ENCODE measurements at places on chromosomes 1 and 21.

GRCh38 chr1:64041371-64042131 is 161.9 kb upstream of the UBE2U start:
- DNase-seq = no peak

- DNase-seq = peak; percentile 59
Measured at GRCh38 chr1:200139661-200140250, 112.2 kb downstream of the NR5A2 start.

- DNase-seq = no peak
Measured at GRCh38 chr1:73803380-73803779, 394.6 kb downstream of the LRRIQ3 start.

DNA sequence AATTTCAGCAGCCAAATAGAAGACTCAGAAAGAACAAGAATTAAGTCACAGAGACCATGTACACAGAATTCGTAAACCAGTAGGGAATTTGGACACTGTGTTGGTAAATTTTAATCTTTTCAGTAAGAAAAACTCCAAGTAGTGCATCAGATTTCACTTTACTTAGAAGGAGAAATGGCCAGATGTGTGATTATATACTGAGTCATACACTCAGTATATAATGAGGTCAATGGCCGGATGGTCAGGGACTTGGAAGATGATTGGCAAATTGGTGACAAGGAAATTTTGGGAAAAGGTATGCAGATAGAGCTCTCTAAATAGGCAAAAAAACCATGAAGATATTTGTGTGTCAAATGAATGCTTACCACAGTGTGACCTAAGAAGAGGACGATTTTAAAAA is 399.8 kb upstream of the LRRC7 start:
- DNase-seq = no peak

GRCh38 chr1:108502624-108503023 is 52.5 kb downstream of the NBPF6 start:
- no peak for DNase-seq

- DNase-seq = no peak
Measured at GRCh38 chr1:199301472-199302217, 662.8 kb downstream of the PTPRC start.

DNA sequence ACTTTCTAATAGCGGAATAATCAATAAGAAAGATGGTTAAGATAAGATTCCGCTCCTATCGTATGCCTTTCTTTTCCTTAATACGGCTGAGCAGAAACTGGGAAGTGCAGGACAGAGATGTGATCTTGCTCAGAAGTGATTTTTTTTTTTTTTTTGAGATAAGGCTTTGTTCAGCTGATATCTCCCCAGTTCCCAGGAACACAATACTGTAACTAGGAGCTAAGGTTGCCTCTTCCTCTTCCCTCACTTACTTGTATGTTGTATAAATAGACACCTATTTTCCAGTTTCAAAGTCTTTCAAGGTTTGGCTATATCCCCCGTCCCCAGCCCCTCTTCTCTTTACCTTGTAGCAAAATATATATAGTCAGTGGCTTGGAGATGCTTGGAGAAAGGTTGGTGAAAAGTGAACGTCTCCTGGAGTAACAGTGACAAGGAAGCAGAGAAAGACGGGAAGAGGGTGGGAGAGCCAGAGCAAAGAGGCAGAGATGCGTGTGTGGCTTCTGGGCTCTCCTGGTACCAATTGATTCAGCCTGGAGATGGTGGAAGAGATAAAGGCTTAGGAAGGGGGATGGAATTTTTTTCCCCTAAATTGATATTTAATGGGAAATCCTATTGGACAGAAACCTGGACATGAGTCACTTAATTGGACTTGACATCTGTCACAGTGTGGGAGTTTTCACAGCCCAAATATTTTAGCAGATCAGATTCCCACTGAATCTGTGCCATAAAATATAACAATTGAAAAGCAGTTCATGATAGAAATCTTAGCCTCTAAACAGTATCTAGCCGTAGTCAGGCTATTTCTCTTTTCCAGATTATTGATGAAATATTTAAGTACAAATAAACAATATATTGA is at the start of gene NHLH2:
Gene NHLH2, minus strand, starts transcription at position 522 of the 856 bp plus-strand sequence. CDS start 2,754 bp downstream, outside the sequence.
- no peak for DNase-seq

DNA sequence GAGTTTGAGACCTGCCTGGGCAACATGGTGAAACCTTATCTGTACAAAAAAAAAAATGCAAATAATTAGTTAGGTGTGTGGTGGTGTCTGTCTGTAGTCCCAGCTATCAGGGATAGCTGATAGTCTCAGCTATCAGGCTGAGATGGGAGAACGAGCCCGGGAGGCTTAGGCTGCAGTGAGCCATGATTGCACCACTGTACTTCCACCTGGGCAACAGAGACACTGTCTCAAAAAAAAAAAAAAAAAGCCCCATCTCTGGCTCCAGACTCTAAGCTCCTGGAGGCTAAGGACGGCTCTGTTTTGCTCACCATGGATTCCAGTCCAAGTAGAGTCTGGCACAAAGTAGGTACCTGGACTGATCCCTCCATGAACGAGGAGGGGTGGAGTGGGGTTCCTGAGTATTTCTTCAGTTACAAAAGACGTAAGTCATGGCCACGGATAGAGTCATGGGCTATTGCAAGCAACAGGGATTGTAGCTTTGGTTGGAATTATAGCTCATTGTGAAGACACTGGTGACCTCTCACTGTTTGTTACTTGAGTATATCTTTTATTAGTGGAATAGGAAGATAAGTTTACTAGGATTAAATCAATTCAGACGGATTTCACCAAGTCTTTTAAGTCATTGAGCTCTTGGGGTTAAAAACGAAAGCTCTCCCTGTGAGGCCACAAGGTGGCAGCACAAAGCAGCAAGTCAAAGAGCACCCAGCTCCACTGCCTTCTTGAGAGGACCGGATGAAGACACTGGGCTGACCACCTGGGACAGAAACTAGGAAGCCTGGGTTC is 35.6 kb upstream of the TMEM61 start:
- peak; percentile 37 for DNase-seq

DNA sequence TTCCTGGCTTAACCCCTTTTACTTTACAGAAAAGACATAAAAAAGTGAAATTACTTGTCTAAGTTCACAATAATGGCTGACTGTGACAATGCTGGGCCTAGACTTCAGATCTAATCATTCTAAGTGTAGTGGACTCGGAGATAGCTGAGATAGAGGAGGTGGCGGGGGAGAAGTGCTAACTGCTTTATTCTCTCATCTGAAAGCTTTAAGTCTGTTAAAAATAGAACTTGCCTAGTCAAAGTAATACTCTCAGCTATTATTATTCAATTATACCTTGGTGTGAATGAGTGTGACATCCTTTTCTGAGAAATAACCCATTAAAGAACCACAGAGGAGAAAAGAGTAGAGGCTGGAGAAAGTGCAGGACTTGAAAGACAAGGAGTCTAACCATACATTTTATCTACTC is 96.1 kb upstream of the OLIG2 start:
- no peak for DNase-seq

DNA sequence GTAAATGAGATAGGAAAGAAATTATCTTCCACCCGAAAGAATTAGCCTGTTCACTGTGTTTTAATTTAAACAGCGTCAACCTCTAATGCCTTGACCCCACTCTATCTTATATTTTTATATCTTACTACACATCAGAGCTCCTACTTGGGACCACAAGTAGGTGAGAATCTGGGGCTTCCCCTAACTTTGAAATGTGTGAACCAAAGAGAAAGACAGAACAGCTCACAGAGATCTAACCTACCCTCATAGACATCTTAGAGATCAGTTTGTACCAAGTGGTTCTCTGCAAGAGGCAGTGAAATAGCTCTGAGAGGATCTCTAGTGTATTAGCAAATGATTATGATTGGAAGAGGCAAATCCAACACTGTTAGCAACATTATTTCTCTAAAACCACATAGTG is 31.0 kb upstream of the IFI16 start:
- no peak for DNase-seq

GRCh38 chr1:174433451-174433850 is 14.3 kb upstream of the GPR52 start:
- no peak for DNase-seq

DNA sequence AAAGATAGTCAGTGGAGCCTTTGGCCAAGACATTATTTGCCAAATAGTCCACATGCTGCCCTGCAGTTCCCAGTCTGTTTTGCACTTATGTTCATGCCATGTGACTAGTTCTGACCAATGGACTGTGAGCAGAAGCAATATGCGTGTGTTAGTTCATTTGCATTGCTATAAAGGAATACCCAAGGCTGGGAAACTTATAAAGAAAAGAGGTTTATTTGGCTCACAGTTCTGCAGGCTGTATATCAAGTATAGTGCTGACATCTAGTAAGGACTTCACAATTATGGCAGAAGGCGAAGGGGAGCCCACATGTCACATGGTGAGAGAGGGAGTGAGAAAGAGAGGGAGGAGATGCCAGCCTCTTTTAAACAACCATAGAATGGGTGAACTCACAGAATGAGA is 193.3 kb downstream of the PTPRU start:
- DNase-seq = no peak

DNA sequence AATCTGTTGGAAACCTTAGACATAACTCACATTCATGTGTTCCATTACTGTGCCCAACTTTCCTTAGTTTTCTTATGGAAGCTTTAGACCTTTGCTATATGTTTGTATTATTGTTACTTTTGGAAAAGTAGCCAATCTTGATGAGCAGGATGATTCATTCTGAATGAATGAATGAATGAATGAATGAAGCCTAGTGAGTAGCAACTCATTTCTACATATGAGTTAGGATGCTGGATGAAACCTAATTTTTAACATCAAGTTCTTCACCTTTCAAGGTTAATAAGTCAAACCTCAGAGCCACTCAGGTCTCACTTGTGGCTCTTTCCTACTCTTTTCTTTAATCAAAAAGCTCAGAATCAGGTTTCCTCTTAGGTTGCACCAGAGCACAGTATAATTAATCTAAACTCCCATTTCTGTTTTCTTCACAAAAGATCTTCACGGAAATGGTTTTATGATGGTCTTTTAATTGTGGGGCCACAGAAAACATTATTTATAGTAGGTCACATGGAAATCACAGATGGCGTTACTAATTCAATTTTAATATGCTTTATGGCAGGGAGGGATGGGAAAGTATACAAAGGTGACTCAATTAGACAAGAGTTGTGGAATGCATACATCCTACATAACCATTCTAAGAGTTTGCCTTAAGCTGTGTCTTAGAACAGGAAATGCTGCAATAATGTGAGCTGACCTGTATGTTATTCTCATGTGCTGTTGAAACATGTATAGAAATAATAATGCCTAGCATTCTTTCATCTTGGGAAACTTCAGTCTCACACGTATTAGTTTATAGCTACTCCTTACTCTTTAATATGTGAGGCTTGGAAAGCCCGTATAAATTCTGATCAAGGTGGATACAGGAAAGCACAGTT is 4.5 kb upstream of the DDX59 start:
- no peak for DNase-seq

DNA sequence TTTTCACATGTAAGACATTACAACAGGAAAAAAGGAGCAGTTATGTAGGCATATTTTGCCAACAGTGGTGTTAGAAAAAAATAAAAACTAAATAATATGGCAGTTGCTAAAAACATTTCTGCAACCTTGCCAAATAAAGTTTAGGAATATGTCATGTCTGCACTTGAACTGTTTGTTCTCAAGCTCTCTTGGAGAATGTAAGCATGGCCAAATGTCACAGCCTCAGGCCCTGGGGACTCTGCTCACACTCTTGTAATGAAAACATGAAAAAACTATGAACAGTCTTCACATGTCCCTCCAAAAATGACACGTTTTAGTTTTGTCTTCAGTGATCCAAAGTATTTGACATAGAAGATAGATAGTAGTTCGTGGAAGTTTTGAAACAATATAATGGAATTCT is 753.3 kb downstream of the LTN1 start:
- DNase-seq = no peak

DNA sequence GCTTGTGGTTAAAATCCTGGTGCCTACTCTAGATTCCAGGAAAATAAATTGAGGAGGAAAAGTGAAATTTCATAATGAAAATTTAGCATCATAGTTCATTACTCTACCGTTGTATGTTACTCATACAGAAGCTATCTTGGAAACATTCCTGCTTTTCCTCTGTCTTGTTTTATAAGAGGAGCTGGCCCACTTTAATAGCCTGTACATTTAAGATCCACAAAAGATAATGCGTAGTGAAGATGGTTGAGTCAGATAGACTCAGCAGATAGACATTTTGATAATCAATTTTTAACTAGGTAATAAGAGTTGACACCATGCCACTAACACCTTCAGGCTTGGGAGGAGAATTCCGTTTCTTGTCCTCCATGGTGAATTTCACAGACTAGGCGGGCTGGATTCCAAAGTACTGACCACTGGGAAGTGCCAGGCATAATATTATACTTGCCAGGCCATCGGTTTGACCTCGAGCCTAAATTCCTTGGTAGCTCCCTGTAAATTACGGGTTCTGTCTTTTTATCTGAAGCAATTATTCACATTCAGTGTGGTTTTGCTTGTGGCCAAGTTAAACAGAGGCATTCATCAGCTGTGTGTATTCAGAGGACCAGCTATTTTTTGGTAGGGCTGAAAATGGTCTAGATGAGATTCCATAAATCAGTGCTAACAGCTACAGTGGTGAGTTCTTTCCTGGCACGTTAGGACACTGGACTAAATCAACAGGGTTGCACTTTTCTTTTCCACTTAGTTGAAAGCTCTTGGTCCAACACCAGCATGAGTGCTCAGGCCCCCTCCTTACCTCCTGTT is 111.9 kb upstream of the KAZN start:
- DNase-seq = peak; percentile 66

GRCh38 chr1:235074523-235075047 is 54.1 kb downstream of the TOMM20 start:
- DNase-seq = no peak

- DNase-seq = no peak
Measured at GRCh38 chr1:70896224-70896623, 151.4 kb downstream of the PTGER3 start.

DNA sequence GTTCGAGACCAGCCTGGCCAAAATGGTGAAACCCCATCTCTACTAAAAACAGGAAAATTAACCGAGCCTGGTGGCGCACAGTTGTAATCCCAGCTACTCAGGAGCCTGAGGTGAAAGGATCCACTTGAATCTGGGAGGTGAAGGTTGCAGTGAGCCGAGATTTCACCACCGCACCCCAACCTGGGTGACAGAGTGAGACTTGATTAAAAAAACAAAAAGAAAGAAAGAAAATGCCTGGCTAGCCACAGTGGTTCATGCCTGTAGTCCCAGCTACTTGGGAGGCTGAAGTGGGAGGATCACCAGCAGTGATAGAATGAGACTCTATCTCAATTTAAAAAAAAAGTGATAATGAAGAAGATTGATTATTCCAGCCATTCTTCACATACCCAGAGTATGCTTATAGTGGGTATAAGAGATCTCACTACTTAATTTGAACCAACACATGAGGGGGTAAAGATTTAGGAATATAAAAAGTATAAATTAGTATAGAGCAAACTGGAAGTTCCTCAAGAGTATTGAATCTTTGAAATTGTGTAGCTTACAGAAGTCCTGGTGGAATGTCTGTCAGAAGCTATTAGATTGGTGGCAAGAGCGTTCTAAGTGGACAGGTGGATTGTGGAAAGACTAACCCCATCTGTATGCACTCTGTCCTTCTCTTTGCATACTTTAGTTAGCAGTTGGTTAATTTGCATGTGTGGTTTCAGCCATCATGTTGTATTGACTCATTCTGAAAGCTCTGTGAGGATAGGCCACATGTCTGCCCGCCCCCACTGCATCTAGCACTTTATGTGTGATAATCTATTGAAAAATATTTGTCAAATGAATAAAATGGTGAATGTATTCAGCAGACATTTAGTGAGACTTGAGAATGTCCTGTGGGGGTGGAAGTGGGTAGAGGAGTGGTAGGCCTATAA is 25.0 kb downstream of the RLF start:
- no peak for DNase-seq

- no peak for DNase-seq
Measured at GRCh38 chr1:89279011-89279466, 6.4 kb upstream of the GBP5 start.

All from SW 1271 (cell line).